ENCODE measurements at places on chromosomes 3 and 15.

DNA sequence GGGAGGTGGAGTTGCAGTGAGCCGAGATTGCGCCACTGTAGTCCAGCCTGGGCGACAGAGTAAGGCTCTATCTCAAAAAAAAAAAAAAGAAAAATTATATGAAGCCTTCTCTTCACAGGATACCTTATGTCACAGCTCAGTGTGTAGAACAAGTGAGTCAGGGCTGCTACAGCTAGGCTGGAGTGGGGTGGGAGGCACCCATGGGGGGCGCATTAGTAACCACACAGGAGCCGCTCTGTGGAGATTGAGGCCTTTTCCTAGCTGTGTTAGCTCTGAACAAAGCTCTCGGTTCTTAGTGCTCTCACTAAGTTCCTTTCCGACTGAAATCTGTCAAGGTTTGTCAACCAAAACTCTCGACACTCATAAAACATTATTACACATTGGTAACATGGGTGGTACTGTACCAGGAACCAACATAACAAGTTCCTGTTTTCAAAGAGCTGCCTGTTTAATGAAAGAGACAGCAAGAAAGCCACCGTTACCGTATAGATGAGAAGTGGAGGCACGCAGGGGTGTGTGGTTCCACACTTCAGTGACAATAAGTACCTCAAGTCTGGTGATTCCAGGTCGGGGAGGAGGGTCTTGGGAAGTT is 4.5 kb downstream of the LRRC31 start:
- DNase-seq, result no peak

DNA sequence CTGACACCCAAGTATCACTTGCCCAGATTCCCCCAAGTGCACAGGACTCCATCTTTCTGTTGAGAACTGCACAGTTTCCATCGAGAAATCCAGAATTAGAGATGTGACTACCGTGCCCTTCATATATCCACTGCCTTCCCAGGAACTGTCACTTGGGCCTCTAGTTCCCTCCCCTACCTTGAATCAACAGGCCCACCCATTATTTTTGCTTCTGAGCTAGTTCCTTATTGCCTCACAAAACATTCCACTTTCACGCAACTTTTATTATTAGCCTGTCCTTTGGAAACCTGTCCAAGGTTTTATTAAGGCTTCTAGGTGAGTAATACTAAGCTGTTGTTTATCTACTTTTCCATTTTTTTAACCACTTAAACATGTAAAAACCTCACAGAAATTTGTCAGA is 17.1 kb upstream of the SLC30A4 start:
- DNase-seq, result no peak

DNA sequence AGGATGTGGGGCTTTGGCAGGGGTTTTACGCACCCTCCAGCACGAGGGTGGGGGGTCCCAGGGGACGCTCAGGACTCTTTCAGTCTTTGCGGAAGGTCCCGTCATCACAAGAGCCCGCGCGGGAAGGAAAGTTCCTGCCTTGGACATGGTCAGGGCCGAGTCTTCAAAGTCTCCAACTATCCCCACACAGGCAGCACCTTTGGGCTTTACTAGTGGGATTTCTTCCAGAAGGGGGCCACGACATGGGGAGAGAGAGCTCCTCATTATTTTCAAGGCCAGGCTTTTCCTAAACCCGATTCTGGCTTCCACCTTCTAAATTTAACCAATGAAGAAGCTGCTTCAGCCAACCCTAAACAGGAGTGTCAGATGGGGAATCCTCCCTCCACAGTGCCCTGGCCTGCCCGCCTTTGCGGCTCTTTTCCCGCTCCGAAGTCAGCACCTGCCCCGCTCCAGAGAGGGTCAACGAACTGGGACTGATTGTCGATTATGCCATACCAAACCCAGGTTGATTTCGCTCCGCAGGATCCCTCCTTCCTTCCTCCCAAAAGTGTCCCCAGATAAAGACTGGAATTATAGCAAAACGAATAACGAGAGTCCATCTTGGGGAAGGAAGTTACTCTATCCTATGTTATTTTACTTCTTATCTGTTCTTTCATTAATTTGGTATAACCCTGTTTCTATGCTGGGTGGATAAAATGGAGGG is 11.0 kb downstream of the SHOX2 start:
- DNase-seq, result peak; percentile 16

GRCh38 chr15:67784856-67785430 is 40.4 kb upstream of the SKOR1 start:
- no peak for DNase-seq

- DNase-seq, result peak; percentile 75
Observed at GRCh38 chr15:83248151-83249029, 36.1 kb downstream of the BNC1 start.

- peak; percentile 63 for DNase-seq
Observed at GRCh38 chr15:101504866-101505609, 15.5 kb upstream of the PCSK6 start.

DNA sequence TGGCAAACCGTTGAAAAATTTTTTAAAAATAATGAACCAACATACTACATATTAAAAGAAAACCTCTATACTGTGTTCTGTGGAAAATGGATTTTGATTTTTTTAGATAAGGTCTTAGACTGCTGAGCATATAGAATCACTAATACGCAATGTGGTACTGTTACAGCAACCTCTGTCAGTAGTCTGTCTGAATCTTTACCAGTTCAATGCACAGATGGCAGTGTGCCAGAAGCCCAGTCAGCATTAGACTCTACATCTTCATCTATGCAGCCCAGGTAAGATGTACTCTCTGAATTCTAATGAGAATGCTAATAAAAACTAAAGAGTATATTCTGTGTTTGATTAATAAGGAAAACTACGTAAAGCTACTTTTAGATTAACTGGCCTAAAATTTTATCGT is 31.3 kb upstream of the FAH start:
- no peak for DNase-seq

DNA sequence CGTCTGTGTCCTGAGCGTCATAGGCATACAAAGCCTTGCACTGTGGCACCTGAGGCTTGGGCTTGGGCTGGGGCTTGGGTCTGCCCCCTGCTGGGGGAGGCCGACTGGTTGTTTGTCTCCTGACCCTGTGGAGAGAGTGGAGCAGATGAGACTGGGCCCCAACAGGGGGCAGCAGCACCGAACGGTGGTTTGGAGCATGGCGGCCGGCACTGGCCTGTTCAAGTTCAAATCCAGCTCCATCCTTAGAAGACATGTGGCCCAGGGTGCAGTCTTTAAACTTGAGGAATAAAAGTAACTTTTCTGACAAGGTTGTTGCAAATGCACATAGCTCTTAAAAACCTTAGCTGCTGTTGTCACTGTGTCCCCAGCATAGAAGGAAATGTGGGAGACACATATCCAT is 33.3 kb downstream of the CCNB2 start:
- peak; percentile 45 for DNase-seq

- DNase-seq, result peak; percentile 54
Observed at GRCh38 chr15:65796610-65797078, 4.6 kb upstream of the DENND4A start.

DNA sequence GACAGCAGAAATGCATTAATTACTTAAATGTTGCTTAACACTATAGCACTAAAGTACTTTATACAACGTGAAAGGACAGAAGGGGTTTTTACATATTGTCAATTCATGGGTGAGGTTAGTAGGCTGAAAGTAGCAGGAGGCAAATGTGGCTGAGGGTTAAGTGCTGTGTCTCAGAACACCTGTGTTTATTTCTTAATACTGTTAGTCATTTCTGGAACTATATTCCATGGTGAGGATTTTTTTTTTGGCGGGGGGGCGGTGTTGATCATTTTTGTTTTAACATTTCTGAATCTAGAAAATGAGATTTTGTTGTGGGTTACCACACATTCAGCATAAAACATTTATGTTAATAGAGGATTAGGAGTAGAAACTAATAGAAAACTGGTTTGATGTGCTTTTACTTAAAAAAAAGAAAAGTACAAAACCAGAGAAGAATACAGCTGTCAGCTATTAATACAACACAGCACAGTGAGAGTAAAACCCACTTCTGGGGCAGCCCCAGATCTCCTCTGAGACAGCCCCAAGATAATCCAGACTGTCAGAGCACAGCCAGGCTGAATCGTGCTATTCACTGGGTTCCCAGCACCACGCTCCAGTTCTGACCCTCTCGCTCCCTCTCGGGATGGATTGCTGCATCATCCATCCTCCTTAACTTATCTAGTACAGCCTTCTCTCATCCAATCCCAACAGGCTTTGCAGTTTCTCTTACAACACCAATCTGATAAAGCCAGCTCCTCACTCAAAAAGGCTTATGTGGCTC is 307.7 kb downstream of the TUSC7 start:
- DNase-seq, result peak; percentile 56

DNA sequence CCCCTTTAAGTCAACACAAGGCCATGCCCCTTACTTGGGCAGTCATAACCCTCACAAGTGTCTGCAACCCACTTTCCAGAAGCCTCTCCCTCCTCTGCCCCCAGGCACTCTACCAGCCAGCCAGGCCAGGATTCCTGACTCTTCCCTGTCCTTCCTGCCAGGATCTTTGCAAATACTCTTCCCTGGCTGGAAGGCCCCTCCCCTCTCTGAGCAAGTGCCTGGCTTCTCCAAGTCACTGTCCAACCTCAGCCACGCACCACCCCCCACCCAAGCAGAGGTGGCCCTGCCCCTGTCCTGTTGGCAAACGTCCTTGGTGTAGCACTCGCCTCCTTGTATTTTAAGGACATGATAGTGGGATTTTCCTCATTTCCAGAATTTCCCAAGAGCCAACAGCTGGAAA is 54.7 kb upstream of the USP3 start:
- no peak for DNase-seq

DNA sequence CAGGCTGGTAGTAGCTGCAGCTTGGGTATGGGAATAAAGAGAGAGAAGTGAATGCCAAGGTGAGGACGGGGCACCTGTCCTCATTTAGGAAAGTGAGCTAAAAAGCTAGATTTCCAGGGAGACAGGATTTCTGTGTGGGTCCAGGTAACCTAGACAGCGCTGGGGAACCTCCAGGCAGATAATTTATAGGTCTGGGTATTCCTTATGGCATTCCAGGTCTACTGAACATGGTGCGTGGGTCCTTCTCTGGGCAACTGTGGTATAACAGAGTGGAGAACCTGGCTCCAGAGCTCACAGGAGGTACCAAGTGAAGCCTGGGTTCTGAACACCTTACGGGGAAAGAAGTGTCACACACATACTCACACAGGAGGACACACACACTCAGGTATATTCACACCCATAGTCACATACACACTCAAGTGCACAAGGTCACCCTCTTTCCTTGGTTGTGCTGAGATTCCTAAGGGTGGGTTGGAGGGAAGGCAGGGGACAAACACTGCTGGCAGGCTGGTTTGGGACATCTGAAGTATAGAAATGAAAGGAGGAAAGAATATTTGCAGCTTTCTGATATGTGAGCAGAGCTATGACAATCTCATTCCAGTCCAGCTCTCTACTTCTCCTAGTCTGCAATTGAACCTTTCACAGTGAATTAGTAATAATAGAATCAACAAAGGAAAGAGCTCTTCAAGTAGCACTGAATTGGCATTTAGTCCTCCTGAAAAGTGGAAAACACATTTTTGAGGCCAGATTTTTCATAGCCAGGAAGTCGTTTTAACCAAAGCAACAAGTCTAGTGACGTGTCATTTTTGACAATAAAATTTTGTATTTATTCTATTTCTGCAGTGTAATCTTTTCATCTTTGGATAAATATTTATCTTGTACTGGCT is 37.4 kb upstream of the ITGA11 start:
- no peak for DNase-seq

- peak; percentile 47 for DNase-seq
Observed at GRCh38 chr3:57877116-57877515, 121.0 kb downstream of the SLMAP start.

- no peak for DNase-seq
Observed at GRCh38 chr3:196609805-196610515, 29.5 kb upstream of the NRROS start.

- DNase-seq, result no peak
Observed at GRCh38 chr15:62209322-62209721, 44.2 kb upstream of the C2CD4B start.

DNA sequence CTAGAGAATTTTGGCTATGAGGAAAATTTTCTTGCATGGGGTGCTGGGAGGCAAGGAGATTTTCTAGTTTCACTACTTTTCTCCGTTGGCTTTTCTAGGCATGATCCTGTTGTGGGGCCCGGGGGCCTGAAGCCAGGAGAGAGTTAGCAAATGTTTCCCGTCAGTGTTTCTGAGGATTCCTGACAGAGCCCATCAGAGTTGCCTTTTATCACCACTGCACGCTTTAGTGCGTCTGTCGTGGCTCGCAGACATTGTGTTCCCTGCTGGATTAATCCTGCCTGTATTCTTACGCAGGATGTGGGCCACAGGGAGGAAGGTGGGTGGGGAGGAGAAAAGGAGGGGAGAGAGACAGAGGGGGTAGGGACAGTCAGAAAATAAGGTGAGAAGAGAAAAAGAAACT is 18.1 kb upstream of the BOC start:
- peak; percentile 40 for DNase-seq

- DNase-seq, result no peak
Observed at GRCh38 chr15:78175330-78175729, 26.2 kb downstream of the IDH3A start.

DNA sequence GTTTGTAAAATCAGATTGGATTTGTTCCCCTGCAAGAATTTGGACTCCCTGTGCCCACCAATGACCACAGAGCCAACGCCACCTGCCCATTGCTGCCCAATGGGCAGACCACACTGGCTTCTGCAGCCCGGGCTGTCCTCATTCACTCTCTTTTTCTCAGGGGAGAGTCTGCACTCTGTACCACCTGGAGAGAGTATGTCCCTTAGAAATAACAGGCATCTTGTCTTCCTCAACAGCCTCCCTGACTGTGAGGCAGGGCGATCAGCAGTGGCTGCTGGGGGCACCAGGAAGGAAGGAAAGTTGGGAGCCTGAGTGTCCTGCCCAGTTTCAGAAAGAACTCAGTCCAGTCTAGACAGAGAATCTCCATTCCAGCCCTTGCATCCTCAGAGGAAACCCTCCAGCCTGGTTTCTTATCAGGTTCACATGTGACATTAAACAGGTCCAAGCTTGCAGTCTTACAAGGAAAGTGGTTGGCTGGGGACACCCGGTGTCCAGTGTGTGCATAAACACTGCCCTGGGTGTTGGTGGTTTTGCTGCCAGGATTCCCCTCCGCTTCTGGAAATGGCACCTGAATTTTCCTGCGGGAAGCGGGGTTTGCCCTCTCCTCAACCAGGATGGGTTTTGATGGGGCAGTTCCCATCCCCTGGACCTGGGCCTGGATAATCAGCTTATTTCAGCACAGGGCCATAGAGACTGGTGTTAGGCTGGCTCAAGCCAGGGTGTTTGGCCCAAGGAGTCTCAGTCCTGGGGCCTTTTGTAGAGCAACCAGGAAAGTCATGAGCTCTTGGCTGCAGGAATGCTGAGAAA is 37.2 kb downstream of the SSUH2 start:
- peak; percentile 91 for DNase-seq

DNA sequence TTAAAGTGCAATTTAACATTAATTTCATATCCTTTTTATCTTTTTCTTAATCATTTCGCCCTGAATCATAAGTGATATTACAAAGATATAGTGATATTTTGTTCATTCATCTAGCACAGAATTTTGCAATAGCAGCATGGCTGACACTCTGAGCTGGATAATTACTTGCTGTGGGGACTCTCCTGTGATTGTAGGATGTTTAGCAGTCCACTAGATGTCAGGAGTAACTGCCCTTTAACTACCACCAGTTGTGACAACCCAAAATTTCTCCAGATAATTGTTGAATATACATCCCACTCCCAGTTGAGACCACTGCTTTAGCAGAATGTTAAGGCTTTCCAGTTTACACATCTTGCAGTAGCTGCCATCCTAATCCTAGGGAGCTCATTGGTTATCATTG is 196.8 kb upstream of the MBNL1 start:
- DNase-seq, result peak; percentile 54

Data from mesenchymal stem cell (in vitro differentiated cells and primary cell).